Skin of body (tissue), 3 donors: ENCODE measurements at places on chromosomes 2 and 18. TPM values are rescaled to one million over a fixed set of nuclear protein-coding genes. Genes with fewer than 3 reads are reported as not detected.

The LRRTM1 gene
- 0.10 TPM for total RNA-seq

The UPP2 gene
- not detected for total RNA-seq

The THADA gene
- total RNA-seq, result 43.2 TPM

The CCDC93 gene
- 34.7 TPM for total RNA-seq

The CWC22 gene
- total RNA-seq, result 25.5 TPM

The ZFP36L2 gene
- 54.1 TPM for total RNA-seq

The GNLY gene
- not detected for total RNA-seq

The MC2R gene
- not detected for total RNA-seq

The SERPINB12 gene
- total RNA-seq, result 64.6 TPM
